ENCODE measurements at places on chromosomes 6 and 20.

- DNase-seq = peak; percentile 83
Measured at GRCh38 chr6:28161410-28162079, 19.9 kb downstream of the ZKSCAN8 start.

GRCh38 chr6:116779573-116780164, 14.2 kb upstream of the FAM162B start:
- no peak for DNase-seq

DNA sequence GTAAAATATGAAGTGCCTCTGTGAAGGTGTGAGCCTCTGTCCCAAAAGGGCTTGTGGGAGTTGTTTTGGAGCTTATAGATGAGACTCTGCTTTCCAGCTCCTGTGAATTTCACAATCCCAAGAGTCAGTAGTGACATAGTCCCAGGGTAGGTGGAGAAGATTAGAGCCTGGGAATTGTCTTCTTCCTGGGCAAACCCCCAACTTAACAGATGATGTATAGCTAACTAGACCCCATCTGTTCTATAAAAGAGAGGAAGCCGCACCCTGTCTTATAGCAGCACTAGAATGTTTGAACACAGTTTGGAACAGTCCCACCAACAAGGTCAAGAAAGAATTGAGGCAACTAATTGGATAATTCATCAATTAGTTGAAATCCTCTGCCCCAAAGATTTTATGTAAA, 294.7 kb downstream of the ZNF217 start:
- DNase-seq = no peak

DNA sequence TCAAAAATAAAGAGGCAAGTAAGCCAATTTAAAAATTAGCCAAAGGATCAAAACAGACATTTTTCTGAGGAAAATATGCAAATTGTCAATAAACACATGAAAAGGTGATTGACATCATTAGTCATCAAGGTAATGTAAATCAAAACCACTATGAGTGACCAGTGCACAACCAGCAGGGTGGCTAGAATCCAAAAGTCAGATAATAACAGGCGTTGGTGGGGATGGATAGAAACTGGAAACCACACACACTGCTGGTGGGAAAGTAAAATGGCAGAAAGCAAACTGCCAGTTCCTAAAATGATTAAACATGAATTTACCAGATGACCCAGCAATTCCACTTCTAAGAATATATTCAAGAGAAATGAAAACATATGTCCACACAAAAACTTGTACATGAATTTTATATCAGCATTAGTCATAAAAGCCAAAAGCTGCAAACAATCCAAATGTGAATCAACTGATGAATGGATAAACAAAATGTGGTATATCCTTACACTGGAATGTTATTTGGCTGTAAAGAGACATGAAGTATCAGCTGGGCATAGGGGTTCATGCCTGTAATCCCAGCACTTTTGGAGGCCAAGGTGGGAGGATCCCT, 74.8 kb upstream of the MBOAT1 start:
- DNase-seq = no peak

GRCh38 chr20:43751167-43752050, 24.6 kb upstream of the GTSF1L start:
- no peak for DNase-seq

DNA sequence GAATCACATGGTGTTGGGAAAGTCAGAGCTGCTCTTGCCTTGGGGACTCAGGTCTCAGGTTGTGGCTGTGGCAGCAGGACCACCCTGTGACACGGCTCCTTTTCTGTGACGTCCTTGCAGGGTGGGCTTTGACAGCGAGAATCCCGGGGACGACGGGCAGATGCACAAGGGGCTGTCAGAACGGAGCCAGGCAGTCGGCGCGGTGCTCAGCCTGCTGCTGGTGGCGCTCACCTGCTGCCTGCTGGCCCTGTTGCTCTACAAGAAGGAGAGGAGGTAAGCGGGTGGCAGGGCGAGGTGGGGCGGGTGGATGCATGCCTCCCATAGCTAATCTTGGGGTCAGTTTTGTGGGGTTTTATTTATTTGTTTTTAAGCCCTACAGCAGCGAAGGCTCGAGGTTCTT, 19.2 kb upstream of the SLC22A1 start:
- DNase-seq = no peak

DNA sequence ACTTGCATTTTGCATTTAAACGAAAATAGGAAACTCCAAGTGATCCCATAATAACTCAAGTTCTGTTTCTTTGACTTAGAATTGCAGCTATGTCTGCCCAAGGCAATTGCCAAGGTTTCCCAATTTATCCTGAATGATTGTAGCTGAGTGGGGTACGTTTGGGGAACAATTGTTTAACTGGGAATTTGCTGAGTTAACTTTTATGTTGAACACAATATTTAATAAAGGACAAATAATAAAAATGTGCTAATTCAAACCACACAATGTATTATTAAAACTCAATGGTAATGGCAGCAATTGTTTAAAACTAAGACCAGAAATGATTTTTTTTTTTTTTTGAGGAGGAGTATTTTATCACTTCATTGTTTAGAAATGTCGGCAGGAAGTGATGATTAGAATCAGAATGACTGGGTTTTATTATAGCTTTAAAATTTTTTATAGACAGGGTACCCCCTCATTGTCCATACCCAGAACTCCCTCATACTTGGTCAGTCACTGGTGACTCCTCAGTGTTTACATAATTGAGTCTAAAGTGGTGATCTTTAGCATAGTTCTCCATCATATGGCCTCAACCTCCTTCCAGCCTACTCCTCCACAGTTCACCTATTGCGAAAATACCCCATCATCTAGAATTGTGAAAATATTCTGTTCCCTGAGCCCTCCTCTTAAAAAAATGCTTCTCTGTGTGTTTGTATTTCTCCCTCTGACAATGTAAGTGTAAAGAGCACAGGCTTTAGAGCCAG, 389.2 kb upstream of the CITED2 start:
- no peak for DNase-seq

GRCh38 chr20:17676942-17677341, 5.1 kb downstream of the RRBP1 start:
- DNase-seq = no peak

GRCh38 chr6:43990627-43991619, 136.3 kb downstream of the MRPL14 start:
- no peak for DNase-seq

DNA sequence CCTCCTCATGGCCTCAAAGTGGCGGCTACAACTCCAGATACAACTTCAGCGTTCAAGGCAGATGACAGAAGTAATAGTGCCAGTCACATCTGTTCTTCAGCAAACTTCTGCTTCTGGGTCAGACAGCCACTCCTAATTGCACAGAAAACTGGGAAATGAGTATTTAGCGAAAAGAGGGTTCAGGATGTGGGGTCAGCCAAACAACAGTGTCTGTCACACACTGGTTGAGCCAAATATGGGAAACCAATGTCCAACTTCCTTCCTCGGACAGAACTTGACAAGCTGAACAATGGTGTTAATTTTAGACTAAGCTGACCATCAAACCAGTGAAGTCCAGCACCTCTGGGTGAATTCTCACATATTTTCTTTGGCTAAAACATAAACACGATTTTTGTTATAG, 22.1 kb downstream of the NUDT3 start:
- DNase-seq = no peak

- DNase-seq = no peak
Measured at GRCh38 chr20:34013554-34013953, 19.8 kb downstream of the RALY start.

DNA sequence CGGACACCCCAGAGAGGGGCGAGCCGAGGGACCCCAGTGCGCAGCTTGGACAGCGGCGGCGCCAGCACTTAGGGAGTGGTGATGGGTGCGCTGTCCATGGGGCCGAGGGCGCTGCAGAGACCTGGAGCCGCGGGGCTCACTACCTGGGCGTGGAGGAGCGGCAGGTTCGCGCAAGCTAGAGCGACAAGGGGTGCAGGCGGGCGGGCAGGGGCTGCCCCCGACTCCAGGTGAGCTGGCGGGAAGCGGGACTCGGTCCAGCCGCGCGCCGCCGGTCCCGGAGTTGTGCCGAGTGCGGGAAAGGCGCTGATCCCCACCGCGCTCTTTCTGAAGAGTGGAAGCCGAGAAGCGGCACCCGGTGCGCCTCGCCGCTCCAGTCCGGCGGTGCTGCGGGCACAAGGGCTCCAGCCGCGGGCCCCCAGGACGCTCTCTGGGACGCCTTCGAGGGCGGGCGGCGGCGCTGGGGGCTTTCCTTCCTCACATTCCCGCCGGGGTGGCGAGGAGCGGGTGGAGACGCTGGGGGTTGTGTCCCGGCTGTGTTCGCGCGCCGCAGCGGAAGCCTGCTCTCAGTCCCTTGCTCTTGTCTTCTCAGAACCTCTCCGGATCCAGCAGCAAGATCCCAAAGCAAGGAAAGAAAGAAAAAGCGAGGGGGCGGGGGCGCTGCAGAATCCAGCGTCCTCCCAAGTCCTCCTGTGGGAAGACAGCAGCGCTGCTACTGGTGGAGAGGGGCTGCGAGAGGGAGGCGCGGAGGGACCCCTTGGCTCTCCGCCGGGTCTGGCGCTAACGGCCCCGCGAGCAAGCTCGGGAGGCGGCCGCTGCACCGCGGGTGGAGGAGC, at the start of gene B3GAT2:
Gene B3GAT2, minus strand, starts transcription at position 610 of the 833 bp plus-strand sequence. CDS start 631 bp downstream, outside the sequence.
- DNase-seq = no peak

DNA sequence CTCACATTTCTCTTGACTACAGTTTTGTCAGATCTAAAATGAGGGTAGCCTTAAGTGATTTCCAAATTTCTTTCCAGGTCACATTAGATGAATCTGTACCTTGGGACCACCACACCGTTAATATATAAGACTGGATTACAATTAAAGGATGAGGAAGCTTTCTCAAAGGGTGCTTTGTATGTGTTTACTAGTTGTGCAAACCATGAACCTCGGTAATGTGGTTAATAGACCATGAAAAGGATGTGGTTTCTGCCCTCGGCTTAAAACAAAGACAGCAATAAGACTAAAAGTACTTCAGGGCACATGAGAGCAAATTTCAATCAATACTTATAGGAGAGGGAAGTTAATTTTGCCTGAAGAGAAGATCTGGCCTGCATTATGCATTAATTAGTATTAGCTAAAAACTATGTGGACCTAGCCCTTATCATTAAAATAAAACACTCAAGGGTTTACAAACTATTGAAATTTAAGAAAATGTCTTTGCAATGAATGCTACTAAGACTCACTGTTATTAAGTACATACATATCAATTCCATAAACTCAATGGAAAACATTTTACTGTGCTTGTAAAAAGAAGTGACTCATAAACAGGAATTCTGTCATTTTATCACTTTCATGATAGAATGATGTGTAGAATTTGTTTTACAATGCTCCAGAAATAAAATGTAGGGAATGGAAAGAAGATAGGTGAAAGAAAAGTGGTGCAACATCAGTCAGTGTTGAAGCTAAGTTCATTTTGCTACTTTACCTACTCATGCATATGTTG, 936 bp upstream of the TMX4 start:
- no peak for DNase-seq

- DNase-seq = no peak
Measured at GRCh38 chr6:142804490-142804889, 140.5 kb downstream of the HIVEP2 start.

- DNase-seq = no peak
Measured at GRCh38 chr20:41350408-41350962, 9.9 kb downstream of the LPIN3 start.

- no peak for DNase-seq
Measured at GRCh38 chr6:144416773-144417172, 131.6 kb downstream of the UTRN start.

DNA sequence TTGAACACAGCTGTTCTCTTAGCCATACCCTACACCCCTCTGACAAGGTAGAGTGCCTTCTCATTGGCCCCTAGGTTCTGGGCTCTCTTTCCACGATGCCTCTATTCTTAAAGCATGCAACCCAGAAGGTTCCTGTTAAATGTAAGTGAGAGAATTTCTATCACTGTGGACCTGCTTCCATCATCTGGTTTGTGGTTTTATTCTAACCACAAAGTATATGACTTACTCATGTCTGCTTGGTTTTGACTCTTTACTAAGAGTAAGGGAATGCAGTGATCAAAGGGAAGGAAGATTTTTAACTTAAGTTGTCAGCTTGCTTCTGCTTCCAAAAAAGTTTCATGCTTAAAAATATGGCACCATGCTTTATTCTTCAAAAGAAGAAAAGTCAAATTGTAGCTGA, 80.2 kb downstream of the ANKEF1 start:
- no peak for DNase-seq

GRCh38 chr20:62051546-62052255, 14.0 kb downstream of the TAF4 start:
- no peak for DNase-seq

DNA sequence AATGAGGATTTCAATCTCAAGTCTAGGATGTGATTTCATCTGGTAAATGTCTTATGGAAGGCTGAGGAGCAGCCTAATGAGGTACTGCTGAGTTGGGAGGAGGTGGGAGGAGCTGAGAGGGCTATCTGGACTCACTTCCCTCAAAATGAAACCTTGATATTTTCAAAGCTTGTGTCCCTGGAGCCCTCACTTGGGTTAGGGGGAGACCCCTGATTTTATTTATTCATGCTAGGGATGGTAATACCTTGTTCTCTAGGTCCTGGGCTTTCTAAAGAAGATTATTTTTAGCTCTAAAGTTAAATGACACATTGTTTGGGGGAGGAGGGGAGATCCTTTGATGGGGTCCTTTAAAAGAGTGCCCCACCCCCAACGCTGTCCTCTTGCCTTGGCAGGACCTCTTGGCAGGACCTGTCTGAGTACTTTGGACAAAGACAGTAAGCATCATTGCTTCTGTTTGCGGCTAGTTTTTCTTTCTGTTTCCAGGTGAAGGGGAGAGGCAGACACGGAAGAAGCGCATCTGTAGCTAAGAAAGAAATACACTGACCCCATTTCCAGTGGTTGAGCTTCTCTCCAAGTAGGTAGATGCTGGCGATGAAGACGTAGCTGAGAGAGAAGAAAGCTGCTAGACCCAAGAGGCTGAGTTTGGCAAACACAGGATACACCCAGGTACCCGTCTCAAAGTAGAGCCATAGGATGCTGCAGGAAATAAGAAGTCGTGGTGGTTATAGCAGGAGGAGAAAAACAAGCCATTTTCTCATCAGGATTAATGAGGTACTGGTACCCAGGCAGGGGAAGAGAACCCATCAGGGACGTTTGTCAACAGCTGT, 55.6 kb downstream of the ADTRP start:
- no peak for DNase-seq

DNA sequence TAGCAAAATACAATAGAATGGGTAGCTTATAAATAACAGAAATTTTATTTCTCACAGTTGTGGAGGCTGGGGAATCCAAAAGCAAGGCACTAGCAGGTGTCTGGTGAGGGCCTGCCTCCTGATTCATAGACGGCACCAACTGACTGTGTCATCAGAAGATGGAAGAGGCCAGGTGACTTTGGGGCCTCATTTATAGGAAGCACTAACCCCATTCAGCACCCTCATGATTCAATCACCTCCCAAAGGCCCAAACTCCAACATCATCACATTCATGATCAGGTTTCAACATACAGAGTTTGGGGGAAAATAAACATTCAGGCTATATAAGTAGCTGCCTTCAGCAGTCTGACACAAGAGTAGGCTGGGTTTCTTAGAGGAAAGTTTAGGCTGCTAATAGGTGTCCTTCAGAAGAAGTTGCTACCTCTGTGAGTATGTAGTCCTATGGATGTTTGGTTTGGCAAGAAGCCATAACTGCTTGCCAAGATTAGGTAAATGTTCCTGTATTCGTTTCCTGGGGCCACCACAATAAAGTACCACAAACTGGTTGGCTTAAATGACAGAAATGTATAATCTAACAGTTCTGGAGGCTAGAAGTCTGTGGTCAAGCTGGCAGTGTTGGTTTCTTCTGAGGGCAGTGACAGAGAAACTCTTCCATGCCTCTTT, 48.8 kb downstream of the NT5E start:
- no peak for DNase-seq

GRCh38 chr6:148471624-148472159, 129.1 kb downstream of the SASH1 start:
- DNase-seq = no peak

Data from CD4-positive, alpha-beta T cell treated with Interferon gamma for 1 hour (primary cell).